Activated T-cell treated with anti-CD3 and anti-CD28 coated beads for 1 hour (primary cell): ENCODE measurements at places on chromosomes 5 and 9.

DNA sequence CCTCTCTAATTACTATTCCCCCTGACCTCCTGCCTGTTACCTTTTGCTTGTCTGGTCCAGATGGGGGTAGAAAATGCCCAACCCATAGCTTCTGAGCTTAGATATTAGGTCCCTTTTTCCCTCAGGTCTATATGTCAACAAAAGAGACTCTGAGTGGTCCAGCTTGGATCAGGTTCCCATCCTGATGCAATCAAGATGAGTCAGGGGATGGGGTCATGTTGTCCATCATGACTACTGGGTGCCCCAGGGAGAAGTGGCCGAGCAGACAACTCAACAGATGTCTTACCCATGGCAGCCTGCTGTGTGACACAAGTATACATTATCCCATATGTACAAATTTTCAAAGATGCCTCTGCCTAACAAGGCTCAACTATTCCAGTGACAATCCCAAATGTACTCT, 9.1 kb upstream of the ANKH start:
- DNase-seq = no peak

GRCh38 chr5:91318724-91319123, 64.4 kb downstream of the ARRDC3 start:
- no peak for DNase-seq

GRCh38 chr5:58224661-58225060, 235.2 kb downstream of the PLK2 start:
- no peak for DNase-seq

DNA sequence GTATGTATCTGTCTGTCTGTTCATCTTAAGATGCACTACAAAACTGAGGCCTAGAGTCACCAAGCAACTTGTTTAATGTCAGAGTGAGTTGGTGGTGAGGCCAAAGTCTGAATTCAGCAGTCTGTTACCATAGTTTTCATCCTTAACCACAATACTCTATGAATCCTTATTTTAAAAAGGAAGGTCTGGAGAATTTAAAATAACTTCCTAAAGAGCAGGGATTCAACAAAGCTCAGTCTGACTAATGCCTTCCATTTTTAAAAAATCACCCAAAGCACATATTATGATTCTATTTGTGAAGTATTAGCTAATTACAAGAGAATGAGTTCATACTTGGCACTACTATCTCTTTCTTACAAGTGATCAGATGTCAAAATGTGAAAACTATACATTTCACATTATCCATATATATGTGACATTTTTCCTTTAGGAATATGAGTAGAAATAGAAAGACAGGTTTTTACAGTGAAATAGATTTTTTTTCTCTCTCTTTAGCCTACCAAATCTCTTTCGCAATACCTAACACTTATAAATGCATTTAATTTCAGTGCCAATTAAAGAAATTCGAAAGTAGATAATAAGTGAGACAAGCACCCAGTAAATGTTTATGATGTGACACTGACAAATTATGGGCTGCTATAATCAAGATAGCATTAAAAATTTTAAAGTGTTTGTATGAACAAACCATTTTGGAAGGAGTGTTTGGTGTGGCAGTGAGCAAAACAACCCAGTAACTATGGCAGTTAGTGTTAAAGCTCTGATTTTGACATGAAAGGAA, 102.3 kb upstream of the CDKN2B start:
- DNase-seq = no peak

DNA sequence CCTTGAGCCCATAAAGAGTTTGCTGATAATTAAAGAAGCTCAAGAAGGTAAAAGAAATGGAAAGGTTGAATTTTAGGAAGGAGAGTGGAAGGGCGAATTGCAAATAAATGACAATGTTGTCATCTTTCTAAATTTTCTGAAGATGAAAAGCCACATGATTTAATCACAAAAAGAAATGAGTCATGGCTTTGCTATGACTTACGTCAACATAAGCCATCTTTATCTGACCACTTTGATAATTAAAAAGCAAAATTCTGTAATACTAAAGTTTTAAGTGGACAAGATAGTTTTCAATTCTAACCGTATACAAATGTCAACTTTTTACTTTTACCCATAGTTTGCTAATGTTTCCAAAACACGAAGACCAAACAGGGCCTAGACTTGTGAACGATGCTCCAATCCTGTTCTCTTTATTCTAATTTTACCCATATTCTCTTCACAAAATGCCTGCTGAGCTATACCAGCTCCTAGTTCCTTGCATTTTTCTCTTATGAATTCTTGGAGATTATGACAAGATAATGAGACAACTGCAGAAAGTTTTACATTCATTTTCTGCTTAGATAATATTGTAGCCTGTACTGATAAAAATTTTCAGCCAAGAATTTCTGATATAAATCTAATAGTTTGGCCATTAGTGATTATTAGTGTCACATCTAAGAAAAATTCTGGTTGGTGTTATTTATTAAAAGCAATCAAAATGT, 21.8 kb upstream of the PRUNE2 start:
- no peak for DNase-seq

GRCh38 chr9:9142001-9142400, 1342.4 kb upstream of the DMAC1 start:
- no peak for DNase-seq

- DNase-seq = no peak
Observed at GRCh38 chr5:65955746-65956145, 29.4 kb downstream of the ERBIN start.

DNA sequence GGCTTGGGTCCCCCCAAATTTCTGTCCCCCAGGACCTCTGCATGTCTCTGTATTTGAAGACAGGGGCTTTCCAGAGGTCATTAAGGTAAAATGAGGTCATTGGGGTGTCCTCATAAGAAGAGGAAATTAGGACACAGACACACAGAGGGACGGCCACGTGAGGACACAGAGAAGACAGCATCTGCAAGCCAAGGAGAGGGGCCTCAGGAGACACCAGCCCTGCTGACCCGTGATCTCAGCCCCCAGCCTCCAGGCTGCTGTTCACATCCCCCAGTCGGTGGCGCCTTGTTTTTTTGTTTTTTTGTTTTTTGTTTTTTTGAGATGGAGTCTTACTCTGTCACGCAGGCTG, 1.2 kb upstream of the CCDC183 start:
- DNase-seq = no peak

DNA sequence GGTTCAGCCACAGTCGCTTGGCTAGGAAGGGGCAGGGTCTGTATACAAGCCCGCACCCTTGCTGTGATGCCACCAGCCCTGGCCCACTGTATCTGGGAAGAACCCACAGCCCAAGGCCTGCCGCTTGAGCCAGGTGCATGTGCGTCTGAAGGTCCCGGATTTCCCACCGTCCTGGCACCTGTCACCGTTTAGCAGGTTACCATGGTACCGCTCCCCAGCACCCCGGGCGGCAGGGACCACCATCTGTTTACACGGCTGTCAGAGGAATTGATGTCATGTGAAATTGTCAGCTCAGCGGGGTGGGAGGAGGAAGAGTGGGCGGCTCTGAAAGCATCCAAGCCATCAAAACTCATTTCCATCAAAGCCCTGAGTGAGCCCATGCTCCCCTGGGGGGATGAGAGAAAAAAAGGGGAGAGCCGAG, 92.7 kb downstream of the HRH2 start:
- DNase-seq = no peak

GRCh38 chr9:20403346-20403745, 219.0 kb downstream of the MLLT3 start:
- DNase-seq = no peak

DNA sequence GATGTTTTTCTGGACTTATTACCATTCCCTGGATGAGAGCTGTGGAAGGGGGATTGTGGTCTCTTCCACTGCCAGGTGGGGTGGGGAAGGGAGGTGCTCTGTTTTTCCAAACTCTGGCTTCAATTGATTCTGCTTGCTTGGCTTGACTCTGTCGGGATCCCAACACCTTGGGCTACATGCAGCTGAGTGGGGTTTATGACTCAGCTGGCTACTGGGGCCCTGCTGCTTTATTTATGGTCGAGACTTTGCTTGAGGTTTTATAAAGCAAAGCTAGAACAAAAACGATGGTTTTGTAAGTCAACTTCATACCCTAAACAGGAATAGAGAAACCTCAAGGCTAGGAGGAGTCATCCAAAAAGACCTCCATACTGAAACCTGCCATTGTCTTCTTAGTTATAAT, 76.3 kb downstream of the AOPEP start:
- no peak for DNase-seq

- no peak for DNase-seq
Observed at GRCh38 chr5:127013407-127013806, 17.0 kb downstream of the MARCHF3 start.

- no peak for DNase-seq
Observed at GRCh38 chr5:144093868-144094267, 76.6 kb downstream of the YIPF5 start.

- DNase-seq = no peak
Observed at GRCh38 chr5:109396965-109397364, 12.8 kb downstream of the PJA2 start.

GRCh38 chr5:65482736-65483545, 1.2 kb upstream of the ADAMTS6 start:
- DNase-seq = no peak

- no peak for DNase-seq
Observed at GRCh38 chr5:103942587-103943186, 380.1 kb upstream of the NUDT12 start.

- no peak for DNase-seq
Observed at GRCh38 chr5:38667499-38667776, 111.0 kb upstream of the LIFR start.

DNA sequence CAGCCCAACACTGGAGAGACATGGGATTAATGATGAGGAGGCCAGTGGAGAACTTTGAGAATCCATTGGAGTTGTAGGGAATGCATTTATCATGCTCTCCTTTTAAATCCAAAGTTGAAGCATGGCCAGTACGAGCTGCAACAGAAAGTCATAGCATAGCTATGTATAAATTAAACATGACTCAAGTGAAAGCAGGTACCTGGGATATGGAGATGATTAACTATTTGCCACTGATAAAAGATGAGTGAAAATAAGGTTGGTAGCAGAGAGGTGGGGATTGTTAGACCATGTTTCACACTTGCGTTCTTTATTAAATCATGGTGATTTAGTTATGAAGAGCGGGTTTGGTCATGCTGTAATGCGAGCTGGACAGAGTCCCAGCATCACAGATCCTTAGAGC, 189.6 kb downstream of the ARHGEF28 start:
- no peak for DNase-seq

DNA sequence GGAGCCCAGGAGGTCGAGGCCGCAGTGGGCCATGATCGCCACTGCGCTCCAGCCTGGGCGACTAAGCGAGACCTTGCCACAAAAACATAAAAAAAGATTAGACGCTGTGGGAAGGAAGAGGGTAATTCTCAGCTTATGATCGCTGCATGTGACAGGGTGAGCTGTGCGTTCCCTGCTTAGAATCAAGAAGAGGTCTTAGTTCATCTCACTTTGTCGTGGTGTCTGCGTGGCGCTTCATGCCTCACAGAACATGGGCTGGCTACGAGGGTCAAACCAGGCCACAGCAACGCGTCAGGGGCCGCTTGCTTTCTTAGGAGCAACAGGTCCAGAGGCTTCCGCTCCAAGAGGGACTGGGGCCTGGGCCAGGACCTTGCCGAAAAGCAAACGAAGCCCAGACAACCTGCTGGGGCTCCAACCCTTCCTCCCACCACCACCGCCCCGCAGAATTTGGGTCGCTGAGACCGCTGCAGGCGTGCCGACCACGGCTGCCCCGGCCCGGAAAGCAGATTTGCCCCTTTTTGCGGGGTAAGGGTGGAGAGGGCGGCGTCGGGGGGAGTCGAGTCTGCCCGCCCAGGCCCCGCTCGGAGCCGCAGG, 10.0 kb upstream of the GRIN1 start:
- DNase-seq = no peak

DNA sequence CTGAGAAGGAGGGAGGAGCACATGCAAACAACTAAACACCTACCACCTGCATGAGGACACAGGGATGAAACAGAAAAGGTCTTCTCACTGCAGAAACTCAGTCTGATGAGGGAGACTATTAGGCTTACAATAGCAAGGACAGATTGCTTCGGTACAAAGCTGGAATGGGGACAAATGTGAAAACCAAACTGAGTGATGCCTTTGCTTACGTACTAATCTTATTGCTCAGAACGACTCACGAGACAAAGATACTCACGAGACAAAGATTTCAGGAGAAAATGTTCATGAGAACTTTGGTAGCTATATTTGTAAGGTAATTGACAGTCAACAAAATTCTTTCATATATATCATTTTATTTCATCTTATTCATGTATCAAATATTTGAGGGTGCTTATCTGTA, 71.9 kb upstream of the TAF1L start:
- no peak for DNase-seq

- DNase-seq = no peak
Observed at GRCh38 chr9:136721339-136722092, 9.1 kb downstream of the DIPK1B start.

- DNase-seq = no peak
Observed at GRCh38 chr9:95057101-95057500, 260.4 kb downstream of the FANCC start.

DNA sequence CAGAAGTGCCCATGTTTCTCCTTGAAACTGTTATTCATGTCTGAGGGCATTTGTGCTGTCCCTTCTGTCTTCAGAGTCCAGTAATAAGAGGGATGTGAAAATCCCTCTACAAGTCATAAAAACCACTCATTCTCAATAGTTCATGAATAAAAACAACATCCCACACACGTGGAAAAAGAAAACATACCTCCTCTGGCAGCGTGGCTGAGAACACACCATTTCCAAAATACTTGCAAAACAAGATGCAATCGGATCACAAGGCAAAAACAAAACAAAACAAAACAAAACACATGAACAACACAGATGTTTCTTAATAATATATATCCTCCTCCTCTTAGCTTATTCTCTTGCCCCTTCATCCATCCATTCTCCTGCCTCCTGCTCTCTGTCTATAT, 71.0 kb upstream of the EQTN start:
- no peak for DNase-seq

- peak; percentile 74 for DNase-seq
Observed at GRCh38 chr9:128127568-128127989, at the start of gene PTGES2. PTGES2 (minus strand) TSS chr9:128127729; CDS start chr9:128127717, 12 bp downstream.

DNA sequence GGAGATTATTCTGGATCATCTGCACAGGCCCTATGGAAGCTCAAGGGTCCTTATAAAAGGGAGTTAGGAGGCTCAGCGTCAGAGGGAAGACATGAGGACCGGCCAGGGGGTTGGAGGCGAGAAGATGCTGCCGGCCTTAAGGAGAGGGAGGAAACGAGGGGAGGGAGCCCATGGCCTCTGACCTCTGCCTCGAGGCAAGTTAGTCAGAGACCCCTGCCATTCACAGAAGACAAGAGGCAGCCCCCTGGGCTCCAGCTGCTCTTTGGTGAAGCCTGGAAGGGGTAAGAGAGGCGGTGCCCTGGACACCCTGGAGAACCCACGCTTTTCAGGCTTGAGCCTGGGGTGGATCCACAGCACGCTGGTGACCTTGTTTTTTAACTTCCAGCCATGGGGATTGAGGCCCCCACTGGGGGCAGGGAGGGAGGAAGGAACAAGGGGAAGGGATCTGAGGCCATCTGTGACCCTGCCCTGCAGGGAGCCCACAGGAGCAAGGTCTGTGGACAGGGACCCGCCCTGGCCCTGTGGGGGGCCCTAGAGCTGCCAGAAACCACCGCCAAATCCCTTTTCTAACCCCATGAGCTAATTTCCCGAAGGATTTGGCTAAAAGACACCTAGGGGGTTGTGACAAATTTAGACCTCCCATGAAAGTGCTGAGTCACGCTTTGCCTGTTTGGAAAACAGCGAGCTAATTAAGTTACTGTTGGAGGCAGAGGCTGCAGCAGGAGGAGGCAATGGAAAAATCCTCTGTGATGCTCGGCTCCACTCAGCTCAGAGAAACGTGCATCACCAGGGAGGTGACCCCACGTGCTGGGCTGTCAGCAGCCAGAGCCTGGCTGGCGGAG, 49.7 kb downstream of the OLFM1 start:
- no peak for DNase-seq

- no peak for DNase-seq
Observed at GRCh38 chr5:139701056-139701741, 53.0 kb downstream of the CXXC5 start.

- DNase-seq = no peak
Observed at GRCh38 chr5:98296426-98296825, 477.0 kb upstream of the RGMB start.
